GM04504 (cell line): ENCODE measurements at places on chromosomes 3 and 15.

GRCh38 chr3:182375916-182376315 lies 417.4 kb upstream of the ATP11B start:
- no peak for DNase-seq

DNA sequence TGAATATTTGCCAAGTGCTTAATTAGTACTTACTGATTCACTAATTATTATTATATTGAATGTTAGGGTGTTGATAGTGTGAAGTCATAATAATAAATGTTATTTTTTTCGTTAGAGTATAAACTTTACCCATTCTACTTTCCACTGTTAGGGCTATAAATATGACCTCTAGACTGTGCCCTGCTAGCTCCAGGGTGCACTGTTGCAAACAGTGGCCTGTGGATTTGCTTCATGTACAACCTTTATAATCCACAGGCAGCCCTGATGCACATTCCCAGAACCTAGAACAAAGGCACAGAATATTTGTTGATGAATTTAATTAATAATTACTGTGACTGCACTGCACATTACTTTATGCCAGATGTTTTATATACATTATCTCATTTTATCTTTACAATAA lies 28.8 kb upstream of the LEKR1 start:
- no peak for DNase-seq

DNA sequence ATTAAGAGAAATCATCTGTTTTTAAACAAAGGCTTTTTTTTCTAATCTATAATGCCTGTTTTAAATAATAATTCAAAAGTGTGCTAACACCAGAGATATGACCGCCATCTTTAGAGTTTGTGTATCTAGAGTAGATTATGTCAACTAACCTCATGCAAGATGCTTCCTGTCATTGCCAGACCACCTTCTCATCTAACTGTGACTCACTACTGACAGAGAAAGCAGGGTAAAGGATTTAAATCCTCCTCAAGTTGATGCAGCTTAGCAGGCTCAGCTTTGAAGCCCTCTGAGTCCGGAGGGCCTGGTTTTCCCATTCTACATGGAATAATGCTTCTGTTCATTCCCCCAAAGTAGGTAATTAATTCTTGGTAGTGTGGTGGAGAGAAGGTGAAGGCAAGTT lies 108.5 kb downstream of the ECT2 start:
- DNase-seq = no peak

- DNase-seq = no peak
Measured at GRCh38 chr15:96737408-96737807, 406.9 kb downstream of the NR2F2 start.

DNA sequence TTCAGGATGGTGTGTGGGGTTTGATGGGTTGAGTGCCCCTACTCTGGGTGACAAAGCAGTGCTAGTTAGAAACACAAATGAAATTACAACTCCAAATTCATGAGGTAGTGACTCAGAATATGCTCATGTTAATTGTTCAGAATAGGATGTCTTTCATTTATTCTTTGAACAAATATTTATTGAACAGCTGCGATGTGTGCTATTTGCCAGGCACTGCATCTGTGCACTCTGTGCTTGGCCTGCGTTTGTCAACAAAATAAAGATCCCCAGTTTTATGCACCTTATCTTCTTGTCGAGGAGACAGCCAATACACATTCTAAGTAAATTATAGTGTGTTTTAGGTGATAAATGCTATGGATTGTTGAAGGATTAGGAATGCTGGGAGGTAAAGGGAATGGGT lies 27.3 kb downstream of the MED12L start:
- no peak for DNase-seq

DNA sequence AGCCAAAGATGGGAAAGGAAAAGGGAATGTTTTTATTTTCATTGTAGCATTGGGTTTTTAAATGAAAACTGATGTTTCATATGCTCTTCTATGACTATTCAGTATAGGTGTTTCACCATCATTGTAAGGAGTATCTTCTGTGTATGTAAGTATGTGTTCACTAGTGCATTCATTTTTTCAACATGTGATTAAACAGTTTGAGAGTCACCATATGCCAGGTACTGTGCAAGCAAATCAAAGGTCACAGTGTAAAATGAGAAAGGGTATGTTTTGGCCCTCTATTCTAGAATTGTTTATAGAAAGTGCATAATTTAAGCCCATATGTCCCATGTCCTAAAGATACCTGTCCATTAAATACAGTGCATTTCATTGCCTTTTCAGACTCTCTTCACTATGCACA lies 207.2 kb downstream of the ZBTB20 start:
- no peak for DNase-seq

DNA sequence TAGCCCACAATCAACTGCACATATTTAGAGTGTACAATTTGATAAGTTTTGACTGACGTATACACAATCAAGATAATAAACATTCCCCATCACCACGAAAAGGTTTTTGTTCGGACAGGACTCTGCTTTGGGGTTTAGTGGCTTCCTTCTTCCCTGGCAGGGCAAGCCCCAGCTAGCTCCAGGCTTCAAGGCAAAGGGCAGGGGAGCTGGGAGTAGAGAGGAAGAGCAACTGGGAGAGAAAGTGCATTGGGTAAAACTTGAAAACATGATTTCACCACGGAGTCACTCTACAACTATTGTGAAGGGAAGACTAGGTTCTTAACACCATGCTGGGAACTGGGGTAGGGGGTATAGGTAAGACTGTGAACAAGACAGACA lies 185.1 kb upstream of the UBE2E1 start:
- no peak for DNase-seq

- no peak for DNase-seq
Measured at GRCh38 chr3:108124337-108125152, 33.7 kb upstream of the CD47 start.

GRCh38 chr15:80551348-80551747 lies 143.8 kb upstream of the ABHD17C start:
- DNase-seq = no peak

DNA sequence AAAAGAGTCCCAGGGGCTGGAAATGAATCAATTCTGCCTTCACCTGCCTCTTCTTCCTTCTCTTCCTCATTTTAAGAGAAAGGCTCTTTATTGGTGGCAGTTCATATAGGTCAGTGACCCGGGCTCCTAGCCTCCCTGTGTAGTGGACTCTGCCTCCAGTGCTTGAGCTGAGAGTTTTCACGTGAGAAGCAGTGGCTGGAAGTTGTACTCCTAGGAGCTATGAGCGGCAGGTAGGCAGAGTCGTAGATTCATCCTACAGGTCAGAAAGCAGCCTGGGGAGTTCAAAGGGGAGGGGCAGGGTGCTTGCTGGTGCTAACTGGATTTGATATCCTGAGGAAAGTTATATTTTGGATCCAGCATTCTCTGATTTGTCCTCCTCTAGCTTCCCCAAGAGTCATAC lies 101.1 kb downstream of the RPLP1 start:
- no peak for DNase-seq

DNA sequence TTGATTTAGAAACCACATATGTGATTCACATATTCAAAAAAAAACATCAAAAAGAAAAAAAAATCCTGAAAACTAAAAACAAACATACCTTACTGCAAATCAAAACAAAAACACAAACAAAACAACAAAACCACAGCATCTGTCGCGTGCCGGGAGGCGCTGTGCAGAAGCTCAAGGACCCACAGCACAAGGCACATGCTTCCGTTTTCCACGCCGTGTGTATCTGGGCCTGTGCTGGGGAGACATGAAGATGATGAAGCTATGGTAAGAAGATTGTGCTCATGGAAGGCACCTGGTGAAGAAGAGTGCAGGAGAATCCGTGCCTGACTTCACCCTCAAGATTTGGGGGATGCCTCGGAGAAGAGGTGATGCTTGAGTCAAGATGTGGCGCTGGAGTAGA lies 788.9 kb upstream of the ARRDC4 start:
- no peak for DNase-seq

GRCh38 chr15:92812271-92812670 lies 87.9 kb upstream of the CHD2 start:
- DNase-seq = no peak

DNA sequence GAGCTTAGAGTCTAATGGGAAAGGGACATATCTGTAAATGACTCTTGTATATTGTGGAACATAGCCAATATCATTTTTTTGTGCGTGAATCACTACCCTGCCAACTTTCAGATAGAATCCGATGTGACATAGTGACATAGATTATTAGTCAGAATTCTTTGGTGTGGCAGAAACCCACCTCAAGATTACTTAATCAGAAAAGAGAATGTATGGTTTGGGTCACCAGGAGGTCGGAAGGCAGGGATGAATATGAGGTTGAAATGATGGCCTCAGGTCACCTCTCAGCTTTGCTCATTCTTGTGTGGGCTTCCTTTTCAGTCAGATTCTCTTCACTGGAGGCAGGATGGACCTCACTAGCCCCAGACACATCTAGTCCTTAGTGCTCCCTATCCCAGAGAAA lies 41.4 kb downstream of the SNAPC5 start:
- DNase-seq = no peak

- no peak for DNase-seq
Measured at GRCh38 chr15:74725225-74725774, at the start of gene CYP1A1. Gene CYP1A1 (minus strand): TSS chr15:74725528. CDS start chr15:74723097, 2,431 bp downstream.

DNA sequence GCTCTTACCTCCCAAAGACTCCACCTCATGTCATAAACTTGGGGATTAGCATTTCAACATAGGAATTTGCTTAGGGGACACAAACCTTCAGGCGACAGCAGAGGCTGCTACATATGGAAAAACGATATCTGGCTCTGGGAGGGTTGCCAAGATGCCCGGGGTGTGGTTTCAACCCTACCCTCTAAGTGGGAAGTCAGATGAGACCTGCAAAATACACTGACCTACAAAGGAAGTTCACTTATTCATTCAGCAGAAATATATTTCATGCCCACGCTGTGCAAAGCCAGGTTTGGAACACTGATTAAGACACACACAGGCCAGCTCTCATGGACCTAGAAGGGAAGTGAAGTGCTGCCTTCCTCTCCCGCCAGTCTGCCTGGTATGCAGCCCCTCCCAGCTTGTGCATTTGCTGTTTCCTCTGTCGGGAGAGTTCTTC lies 239.3 kb downstream of the FEZF2 start:
- DNase-seq = no peak

- no peak for DNase-seq
Measured at GRCh38 chr3:59816312-59816711, 766.5 kb upstream of the CFAP20DC start.

- DNase-seq = no peak
Measured at GRCh38 chr3:115160295-115160694, 13.2 kb upstream of the ZBTB20 start.

GRCh38 chr3:50600841-50601591 lies 10.6 kb downstream of the CISH start:
- DNase-seq = peak; percentile 94

DNA sequence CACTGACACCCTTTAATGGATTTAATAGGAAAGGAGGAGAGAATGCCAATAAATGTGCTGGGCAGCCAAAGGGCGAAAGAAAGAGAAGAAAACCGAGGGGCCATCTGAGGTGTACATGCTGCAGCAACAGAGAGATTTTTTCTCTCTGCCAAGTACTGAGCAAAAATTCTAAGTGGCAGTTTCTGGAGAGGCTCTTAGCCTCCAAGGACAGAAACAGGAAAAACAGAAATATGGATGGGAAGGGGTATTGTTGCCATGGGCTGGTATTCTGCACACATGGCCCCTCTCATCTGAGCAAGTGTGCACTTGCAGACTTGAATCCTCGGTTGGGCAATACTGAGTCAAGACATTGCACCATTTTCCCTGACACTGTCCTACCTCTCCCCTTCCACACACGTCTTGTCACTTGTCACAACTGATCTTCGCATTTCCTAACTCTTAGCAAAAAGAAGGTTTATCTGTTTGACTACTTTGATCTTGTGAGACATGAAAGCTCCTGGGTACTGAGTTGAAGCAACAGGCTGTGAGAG lies 73.9 kb downstream of the PRICKLE2 start:
- no peak for DNase-seq

DNA sequence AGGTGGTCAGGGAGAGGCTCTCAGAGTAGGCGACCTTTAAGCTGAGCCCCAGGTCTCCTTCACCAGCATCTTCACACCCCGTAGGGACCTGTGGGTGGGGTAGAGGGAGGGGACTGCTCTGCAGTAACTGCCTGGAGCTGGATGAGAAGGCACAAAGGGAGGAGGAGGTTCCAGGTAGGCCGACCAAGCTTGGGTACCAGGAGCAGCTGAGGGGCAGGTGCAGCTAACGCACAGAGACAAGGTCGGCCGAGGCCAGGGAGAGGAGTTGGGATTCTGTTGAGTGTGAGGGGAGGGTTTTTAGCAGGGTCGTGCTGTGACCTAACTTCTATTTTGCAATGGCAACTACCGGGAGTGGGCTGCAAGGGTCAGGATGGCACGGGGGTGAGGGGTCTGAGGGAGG lies 5.9 kb upstream of the GRIP2 start:
- DNase-seq = no peak
